Muscle of arm (tissue), 14 donors: ENCODE measurements at places on chromosomes 2 and 18. TPM values are rescaled to one million over a fixed set of nuclear protein-coding genes. Genes with fewer than 3 reads are reported as not detected.

CCDC141 gene
- not detected for polyA plus RNA-seq

NIFK gene
- 64.5 TPM for polyA plus RNA-seq

TTN gene
- polyA plus RNA-seq, result 168 TPM

COL4A4 gene
- 0.08 TPM for polyA plus RNA-seq

CSRNP3 gene
- 12.1 TPM for polyA plus RNA-seq

KIAA2012 gene
- polyA plus RNA-seq, result 0.22 TPM

CROCC2 gene
- polyA plus RNA-seq, result 0.22 TPM

SLC16A14 gene
- polyA plus RNA-seq, result 2.5 TPM

REEP1 gene
- polyA plus RNA-seq, result 64.6 TPM

ADAM23 gene
- 9.2 TPM for polyA plus RNA-seq

CCBE1 gene
- not detected for polyA plus RNA-seq

IMPA2 gene
- 21.9 TPM for polyA plus RNA-seq

ABCA12 gene
- polyA plus RNA-seq, result 0.08 TPM

IL1RL2 gene
- not detected for polyA plus RNA-seq

HIBCH gene
- 30.2 TPM for polyA plus RNA-seq

GPR17 gene
- 2.5 TPM for polyA plus RNA-seq

GPR55 gene
- not detected for polyA plus RNA-seq

DNAH6 gene
- 0.21 TPM for polyA plus RNA-seq

UGT1A8 gene
- not detected for polyA plus RNA-seq

OR6B2 gene
- polyA plus RNA-seq, result not detected

PREPL gene
- polyA plus RNA-seq, result 201 TPM
